ENCODE measurements at places on chromosomes 5 and 9. TPM values are rescaled to one million over a fixed set of nuclear protein-coding genes. Genes with fewer than 3 reads are reported as not detected.
A peak's percentile ranks its signal among the peaks of the same experiment; 100 is the strongest.

DNA sequence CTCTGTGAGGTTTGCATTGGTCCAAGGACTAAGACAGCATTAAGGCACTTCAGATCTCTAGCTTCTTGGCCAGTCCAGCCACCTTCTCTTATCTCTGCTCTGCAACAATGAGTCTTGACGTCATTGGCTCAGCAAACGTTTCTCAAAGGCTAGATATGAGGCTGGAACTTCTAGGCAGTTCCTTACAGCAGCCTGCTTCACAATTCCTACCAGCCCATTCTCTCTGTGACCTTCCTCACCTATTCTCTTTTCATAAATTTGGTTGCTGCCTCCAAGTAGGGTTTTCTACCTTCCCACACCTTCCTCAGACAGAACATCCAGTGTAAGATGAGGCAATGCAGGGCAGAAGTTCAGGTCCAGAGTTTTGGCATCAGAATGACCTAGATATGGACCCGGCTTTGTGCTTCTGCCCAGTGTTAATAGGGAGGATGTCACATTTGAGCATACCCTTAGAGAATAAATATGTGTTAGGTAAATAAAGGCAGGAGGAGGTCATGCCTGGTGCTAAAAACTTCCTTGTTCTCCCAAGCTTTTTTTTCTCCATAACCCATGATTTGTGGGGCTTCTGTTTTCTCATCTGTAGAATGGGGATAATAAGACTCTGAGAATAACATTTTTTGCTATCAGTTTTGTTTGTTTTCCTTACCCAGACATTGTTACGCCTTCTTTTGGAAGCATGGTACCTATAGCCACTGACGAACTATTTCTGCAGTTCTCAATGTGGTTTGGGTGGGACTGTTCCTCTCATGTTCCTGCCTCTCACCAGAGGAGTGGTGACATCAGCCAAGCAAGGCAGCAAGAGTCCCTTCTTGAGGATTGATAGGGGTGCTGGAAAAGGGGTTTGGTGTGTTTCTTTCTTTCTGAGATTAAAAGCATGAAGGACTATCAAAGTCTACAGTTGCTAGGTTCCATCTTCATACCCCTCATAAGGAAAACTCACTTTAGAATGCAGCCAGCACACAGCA is 220.6 kb upstream of the TRIM32 start:
- DNase-seq, result no peak

DNA sequence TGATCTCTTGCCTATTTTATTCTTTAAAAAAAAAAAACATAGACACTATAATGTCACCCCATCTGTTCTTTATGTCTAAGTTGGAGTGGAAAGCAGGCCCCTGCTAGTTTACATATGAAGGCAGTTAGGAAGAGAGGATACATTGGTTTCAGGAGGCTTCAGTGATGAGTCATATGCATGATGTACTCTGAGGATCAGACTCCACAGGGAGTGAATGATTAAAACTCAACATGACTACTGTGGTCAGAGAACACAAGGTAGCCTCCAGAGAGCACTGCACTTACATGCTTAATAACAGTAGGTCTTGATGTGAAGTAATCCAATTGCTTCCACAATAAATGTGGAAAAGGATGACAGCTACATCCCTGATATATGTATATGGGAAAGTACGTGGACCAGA is 22.7 kb upstream of the FSTL4 start:
- DNase-seq, result no peak

The FAM200C gene
- 1.3 TPM for total RNA-seq

The UAP1L1 gene
- 18.2 TPM for total RNA-seq

The CDC20B gene
- not detected for total RNA-seq

DNA sequence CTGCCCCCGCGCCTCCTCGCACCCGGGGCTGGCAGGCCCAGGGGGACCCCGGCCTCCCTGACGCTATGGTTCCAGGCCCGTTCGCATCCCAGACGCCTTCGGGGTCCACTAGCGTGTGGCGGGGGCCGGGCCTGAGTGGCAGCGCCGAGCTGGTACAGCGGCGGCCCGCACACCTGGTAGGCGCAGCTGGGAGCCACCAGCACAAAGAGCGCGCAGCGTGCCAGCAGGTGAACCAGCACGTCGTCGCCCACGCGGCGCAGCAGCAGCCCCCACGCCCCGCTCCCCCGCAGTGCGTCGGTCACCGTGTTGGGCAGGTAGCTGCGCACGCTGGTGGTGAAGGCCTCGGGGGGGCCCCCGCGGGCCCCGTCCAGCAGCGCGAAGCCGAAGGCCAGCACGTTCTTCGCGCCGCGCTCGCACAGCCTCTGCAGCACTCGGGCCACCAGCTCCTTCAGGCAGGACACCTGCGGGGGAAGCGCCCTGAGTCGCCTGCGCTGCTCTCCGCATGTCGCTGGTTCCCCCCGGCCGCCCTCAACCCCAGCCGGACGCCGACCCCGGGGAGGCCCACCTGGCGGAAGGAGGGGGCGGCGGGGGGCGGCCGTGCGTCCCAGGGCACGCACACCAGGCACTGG is 548 bp downstream of the TERT start:
- DNase-seq, result peak; percentile 24

DNA sequence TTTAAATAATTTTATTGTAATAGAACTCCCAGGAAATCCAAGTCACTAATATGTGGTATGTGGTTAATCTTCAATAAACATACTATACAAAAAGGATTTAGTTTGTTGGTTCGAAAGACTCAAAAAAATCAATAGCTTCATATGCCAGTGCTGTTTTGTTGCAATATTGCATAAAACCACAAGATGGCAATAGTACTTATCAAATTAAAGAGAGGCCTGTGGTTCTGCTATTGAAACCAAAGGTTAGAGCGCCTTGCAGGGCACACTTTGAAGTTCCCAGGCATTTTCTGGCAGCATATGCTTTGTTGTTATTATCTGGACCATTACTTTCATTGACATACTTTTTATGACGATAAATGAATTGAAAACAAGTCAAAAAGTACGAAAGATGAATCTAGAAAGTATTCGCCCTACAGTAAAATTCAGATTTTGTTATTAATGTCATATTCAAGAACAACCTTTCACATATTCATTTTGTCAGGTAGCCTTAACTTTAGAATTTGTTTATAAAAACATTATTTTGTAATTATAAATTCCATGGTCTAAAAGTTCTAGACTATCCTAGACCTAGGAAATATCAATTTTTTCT is 316.3 kb downstream of the MCTP1 start:
- DNase-seq, result no peak

- peak; percentile 62 for DNase-seq
Measured at GRCh38 chr5:177429248-177430040, 3.0 kb downstream of the GRK6 start.

- no peak for DNase-seq
Measured at GRCh38 chr9:6880626-6881025, 122.9 kb downstream of the KDM4C start.

The NME5 gene
- total RNA-seq, result 0.75 TPM

DNA sequence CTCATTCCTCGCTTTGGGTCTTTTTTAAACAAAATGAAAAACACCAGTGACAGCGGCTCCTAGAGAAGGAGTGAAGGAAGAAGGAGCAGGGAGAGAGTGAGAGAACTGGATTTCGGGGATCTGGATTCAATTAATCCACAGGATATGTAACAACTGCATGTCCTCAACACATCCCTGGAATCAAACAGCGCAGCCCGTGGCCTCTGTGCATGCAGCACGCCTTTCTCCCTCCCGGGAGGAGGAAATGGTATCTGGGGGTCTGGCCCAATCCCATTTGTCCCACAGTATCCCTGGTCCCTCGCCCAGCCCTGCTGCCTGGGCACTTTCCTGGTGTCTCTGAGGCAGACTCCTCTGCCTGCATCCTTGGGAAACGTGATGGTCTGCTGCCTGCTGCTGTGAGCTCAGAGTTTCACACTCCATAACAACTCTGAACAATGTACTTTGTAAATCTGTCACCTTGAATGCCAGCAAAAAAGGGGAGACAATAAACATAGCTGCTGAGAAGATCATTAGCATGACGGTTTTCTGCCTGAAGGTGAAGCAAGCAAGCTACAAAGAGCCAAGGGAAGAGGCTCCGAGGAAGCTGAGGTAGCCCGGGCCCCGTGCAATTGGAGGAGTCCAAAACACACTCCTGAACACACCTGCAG is 56.1 kb downstream of the PTCH1 start:
- DNase-seq, result no peak

The PCDHB9 gene
- total RNA-seq, result 0.34 TPM

The SLC36A2 gene
- not detected for total RNA-seq

GRCh38 chr5:87400305-87400899 is 12.3 kb downstream of the CCNH start:
- no peak for DNase-seq

DNA sequence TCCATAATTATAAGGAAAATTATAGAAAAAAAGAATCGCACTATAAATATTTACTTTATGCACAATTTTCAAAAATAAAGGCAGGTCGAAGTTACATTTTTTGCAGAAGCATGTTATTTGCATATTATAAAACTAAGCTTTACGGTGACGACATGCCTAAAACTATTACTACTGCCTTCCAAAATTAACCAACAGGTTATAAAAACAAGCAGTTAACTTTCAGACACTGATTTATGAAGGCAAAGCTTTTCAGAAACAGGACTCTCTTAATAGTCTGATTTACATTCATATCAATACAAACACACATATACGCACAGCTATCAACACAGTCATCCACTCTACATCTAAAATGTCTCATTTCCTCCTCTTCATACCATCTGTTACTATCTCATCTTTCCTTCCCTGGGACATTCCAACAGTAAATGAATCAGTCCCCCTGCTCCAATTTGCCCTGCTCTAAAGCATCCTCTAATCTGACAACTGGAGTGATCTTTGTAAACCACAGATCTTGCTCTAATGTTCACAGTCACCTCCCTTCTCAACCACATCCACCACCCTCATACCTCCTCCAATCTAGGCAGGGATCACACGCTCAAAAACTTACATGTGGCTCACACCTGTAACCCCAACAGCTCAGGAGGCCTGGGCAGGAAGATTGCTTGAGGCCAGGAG is 21.6 kb downstream of the FBXW11 start:
- DNase-seq, result no peak

The OR5C1 gene
- not detected for total RNA-seq

- no peak for DNase-seq
Measured at GRCh38 chr5:122909470-122910100, 64.2 kb downstream of the SNX24 start.

- no peak for DNase-seq
Measured at GRCh38 chr5:9245071-9245470, 300.8 kb downstream of the SEMA5A start.

The TLX3 gene
- total RNA-seq, result not detected

DNA sequence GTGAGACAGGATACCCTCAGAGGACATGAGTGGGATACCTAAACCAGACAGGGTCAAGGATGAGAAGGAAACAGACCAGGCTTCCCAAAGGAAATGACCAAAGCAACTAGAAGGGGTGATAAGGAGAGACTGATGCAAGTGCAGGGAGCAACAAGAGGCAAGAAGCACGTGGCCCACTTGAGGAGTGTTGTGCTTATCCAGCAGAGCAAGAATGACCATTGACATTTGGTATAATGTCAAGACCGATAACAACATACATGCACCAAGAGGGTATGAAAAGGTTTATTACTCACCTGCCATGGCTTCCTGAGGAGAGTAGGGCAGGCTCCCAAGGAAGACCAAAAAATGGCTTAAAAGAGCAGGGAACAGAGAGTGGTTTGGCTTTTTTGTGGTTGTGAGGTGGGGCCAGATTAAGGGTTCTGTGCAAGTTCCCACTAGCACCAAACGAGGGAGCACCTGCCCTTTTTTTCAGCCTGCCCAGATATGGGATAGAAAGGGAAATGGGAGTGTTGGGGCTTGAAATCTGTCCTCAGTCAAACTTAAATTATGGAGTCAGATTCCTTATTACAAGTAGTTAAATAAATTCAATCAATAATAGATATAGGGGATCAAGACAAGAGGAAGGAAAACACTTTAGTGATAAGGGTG is 513.6 kb downstream of the RASEF start:
- no peak for DNase-seq

DNA sequence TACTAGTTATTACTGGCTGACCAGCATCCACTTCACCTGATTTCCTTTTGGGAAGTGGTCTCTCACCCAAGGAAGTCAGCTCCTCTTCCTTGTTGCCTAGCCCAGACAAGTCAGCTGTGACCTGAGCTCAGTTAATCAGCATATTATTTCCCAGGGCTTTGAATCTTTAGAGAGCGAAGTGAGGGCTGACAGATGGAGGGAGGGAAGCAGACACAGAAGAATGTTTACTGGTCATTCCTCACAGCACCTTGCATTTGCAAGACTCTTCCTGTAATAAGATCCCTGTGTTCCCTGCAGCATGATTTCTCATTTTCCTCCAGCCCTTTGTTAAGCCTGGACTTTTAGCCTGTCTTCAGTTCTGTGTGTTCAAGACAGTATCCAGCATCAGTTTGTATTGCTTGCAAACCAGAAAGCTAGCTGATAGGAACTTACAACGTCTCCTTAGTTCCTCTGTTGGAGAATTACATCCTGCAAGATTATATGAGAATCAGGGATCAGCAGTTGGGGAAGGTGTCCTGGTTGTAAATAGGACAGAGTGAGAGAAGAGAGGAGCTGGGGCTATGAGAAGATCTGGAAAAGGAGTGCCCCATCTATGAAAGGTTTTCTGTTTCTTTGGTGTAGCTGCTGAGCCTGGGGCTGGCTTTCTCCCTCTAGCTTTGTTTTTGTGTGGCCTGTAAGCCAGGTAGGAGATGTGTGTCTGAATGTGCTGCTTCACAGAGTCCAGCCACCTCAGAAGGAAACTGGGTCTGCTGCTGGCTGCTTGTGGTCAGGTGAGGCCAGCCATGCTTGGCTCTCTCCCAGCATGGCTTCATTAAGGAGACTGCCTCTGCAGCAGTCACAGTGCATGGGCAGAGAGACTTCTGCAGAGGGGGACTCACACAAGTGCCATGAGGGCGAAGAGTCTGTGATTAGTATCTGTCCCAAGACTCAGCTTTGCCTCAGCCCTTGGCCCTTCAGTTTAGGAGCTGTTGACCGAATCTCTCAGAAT is 50.3 kb downstream of the MAN2A1 start:
- no peak for DNase-seq
